Suprapubic skin (tissue), 4 donors: ENCODE measurements at places on chromosomes 2 and 18. TPM values are rescaled to one million over a fixed set of nuclear protein-coding genes. Genes with fewer than 3 reads are reported as not detected.
A peak's percentile ranks its signal among the peaks of the same experiment; 100 is the strongest.

DNA sequence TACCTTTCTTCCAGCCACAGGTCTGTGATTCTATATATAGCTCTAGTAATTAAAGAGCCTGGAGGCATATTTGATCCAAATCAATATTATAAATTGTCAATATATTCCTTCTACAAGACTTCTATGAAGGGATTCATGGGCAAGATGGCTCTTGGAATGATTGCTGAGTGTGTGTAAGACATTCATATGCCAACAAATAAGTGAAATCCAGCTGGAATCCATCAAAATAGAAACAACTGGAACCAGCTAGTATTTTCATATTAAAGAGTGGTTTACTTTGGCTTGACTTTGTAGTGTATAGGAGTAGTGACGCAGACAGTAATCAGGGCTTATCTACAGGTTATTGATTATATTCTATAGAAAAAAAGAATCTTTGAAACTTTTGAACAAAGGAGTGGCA, 83.4 kb downstream of the CALCRL start:
- no peak overlapping the region for H3K27ac ChIP-seq
- H3K4me3 ChIP-seq, result no peak overlapping the region
- H3K4me1 ChIP-seq, result no peaks in the 10 kb centered on the region
- no peaks in the 10 kb centered on the region for H3K27me3 ChIP-seq
- H3K36me3 ChIP-seq, result no peaks in the 10 kb centered on the region

DNA sequence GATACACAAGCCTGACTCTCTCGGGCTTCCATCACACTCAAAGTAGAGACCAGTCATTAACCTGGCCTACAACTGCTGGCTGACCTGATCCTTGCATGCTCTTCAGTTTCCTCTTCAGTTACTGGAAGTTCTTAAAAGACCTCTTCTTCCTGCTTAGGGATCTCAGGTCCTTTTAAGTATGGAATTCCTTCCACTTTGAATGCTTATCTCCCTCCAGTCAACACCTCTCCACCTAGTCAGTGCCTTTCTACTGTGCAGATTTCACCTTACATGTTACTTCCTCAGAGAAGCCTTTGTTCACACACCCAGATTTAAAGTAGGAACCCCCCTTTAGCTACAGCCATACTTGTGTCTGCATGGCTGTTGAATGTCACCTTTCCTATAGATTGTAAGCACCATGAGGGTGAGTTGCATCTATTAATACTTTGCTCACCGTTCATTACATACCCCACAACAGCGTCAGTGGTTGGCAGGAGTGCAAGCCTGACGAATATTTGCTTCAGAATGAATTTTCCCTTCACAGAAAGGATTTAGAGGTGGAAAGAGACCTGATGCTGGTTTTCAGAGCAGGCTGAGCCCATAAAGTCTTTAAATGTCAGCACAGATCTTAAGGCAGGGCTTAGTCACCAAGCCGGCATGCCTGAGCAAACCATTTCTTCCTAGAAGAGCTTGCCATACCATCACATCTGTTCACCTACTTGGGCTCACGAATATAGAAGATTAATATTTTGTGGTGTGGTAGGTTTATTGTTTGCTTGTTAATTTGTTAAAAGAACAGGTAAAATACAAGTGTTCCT, 90.1 kb downstream of the ACVR1 start:
- no peak for DNase-seq
- H3K27me3 ChIP-seq, result no peaks in the 10 kb centered on the region
- H3K36me3 ChIP-seq, result no peaks in the 10 kb centered on the region
- peaks cover 90% of the 10 kb centered on the region for H3K4me1 ChIP-seq
- no peak overlapping the region for H3K4me3 ChIP-seq
- H3K27ac ChIP-seq, result peak overlapping the region; percentile 28

DNA sequence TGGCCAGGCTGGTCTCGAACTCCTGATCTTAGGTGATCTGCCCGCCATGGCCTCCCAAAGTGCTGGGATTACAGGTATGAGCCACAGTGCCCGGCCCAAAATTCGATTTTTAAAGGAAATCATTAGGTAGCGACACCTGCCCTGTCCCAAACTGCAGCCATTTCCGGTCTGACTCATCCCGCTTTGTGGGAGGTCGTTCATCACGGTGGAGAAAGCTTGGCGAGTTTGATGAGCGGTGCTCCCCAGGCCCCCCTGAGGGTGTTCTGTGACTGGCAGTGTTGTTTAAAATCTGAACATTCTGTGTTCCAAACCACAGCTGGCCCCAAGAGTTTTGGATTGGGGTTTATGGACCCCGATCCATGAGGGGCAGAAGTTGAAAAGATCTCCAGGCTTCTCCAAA, 53.0 kb upstream of the GLI2 start:
- no peak overlapping the region for H3K4me3 ChIP-seq
- H3K4me1 ChIP-seq, result peaks cover 19% of the 10 kb centered on the region
- peak; percentile 61 for DNase-seq
- no peaks in the 10 kb centered on the region for H3K36me3 ChIP-seq
- H3K27me3 ChIP-seq, result peaks cover 8% of the 10 kb centered on the region
- no peak overlapping the region for H3K27ac ChIP-seq

Gene PHOSPHO2
- 5.6 TPM for total RNA-seq

DNA sequence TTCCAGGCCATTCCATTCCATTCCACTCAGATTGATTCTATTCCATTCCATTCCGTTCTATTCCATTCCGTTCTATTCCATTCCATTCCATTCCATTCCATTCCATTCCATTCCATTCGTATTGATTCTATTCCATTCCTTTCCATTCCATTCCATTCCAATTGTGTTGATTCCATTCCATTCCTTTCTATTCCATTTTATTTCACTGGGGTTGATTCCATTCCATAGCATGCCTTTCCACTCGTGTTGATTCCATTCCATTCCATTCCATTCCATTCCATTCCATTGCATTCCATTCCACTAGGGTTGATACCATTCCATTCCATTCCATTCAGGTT, 1142.3 kb downstream of the RPIA start:
- H3K4me1 ChIP-seq, result no peaks in the 10 kb centered on the region
- no peaks in the 10 kb centered on the region for H3K27me3 ChIP-seq
- no peak overlapping the region for H3K4me3 ChIP-seq
- no peak overlapping the region for H3K27ac ChIP-seq
- no peaks in the 10 kb centered on the region for H3K36me3 ChIP-seq

- H3K27me3 ChIP-seq, result no peaks in the 10 kb centered on the region
- H3K27ac ChIP-seq, result peak overlapping the region; percentile 99
- no peak for DNase-seq
- peak overlapping the region; percentile 76 for H3K4me3 ChIP-seq
- peaks cover 59% of the 10 kb centered on the region for H3K4me1 ChIP-seq
- peaks cover 31% of the 10 kb centered on the region for H3K36me3 ChIP-seq
Observed at GRCh38 chr2:85326406-85327159, 1.2 kb downstream of the TGOLN2 start.

Gene FAP
- 1.8 TPM for total RNA-seq

- no peak overlapping the region for H3K27ac ChIP-seq
- H3K27me3 ChIP-seq, result no peaks in the 10 kb centered on the region
- no peaks in the 10 kb centered on the region for H3K4me1 ChIP-seq
- H3K36me3 ChIP-seq, result no peaks in the 10 kb centered on the region
- H3K4me3 ChIP-seq, result no peak overlapping the region
Observed at GRCh38 chr2:64695721-64696261, 42.1 kb upstream of the SERTAD2 start.

- no peak overlapping the region for H3K27ac ChIP-seq
- H3K4me3 ChIP-seq, result no peak overlapping the region
- no peaks in the 10 kb centered on the region for H3K36me3 ChIP-seq
- peaks cover 2% of the 10 kb centered on the region for H3K4me1 ChIP-seq
- DNase-seq, result no peak
Observed at GRCh38 chr2:118232796-118233195, 144.5 kb downstream of the INSIG2 start.

Gene SERPINB13
- total RNA-seq, result 10.9 TPM
